Dorsolateral prefrontal cortex (tissue), 122 donors: ENCODE measurements at places on chromosomes 11 and 22. TPM values are rescaled to one million over a fixed set of nuclear protein-coding genes. Genes with fewer than 3 reads are reported as not detected.

TMEM126B gene
- total RNA-seq = 56.3 TPM

DNA sequence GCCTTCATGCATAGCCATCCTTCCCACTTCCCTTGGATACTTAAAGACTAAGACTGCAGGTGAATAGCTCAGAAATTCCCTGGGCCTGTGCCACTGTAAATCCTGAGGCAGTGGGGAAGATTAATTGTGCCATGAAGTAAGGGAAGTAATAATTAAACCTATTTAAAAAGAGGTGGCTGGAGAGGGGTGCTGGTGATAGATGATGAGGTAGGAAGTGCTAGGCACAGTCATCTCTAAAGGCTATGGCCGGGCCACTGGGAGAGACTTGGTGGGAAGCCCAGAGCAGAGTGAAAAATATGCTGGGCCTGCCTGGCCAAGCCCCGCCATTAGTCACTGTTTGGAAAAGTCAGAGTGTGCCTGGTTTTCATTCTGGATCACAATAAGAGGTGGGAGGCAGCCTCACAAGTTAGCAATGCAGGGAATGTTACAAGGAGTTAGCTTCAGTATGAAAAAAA lies 197.2 kb upstream of the PITPNB start:
- no peak for DNase-seq

BTG4 gene
- total RNA-seq = not detected

GRCh38 chr11:114063829-114064201 lies 4.3 kb downstream of the ZBTB16 start:
- no peak for DNase-seq

GRCh38 chr11:65376138-65376713 lies 6.2 kb downstream of the SLC25A45 start:
- DNase-seq = no peak

GRCh38 chr22:19769393-19769715 lies 8.8 kb downstream of the TBX1 start:
- no peak for DNase-seq

ARHGEF17 gene
- total RNA-seq = 152 TPM
